ENCODE measurements at places on chromosomes 5 and 9. TPM values are rescaled to one million over a fixed set of nuclear protein-coding genes. Genes with fewer than 3 reads are reported as not detected.

TAF11L10 gene
- polyA plus RNA-seq: not detected

DNA sequence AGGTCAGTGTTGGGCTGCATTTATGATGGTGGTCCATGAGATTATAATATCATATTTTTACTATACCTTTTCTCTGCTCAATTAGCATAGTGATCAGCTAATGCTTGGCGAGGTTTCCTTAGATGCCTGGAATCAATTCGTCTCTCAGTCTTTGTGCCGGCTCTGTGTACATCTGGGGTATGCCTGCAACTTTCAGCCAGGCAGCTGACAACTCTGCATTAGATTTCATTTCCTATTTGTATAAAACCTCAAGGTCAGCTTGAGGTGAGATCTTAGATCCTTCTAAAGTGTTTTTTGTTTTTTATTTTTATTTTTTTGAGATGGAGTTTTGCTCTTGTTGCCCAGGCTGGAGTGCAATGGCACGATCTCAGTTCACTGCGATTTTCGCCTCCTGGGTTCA lies 86.8 kb downstream of the MELK start:
- no peaks in the 10 kb centered on the region for H3K27me3 ChIP-seq
- no peak overlapping the region for H3K4me3 ChIP-seq
- DNase-seq: no peak

DNA sequence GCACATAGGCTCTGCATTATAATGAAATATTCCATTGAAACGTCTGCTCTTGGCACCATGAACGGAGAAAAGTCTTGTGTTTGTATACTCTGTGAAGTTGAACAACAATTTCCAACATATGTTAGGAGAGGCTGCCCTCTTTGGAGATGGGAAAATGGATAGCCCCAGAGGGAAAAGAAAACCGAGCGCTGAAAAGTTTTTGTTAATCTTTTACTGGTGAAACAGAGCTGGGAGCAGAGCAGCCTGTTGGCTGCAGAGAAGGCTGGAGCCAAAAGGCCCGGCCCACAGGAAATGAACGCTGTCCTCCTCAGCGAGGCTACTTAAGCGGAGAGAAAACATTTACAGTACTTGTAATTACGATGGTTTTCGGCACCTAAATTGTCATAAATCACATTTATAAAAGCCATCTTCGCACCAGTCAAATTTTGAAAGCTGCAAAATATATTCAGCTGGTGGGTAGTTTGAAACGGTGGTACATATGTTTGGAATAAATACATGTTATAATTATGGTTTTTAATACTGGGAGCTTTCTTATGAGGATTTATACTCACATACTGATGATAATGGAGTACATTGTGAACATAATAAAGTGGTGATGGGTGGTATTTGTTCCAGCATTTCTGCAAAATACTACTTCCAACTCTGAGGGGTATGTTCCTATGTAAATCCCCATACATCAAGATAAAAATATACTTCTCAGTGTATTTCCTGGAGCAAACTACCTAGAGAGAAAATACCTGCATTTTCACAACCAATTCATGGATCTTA lies 129.6 kb upstream of the CNTLN start:
- peak; percentile 61 for DNase-seq
- H3K4me3 ChIP-seq: no peak overlapping the region
- peak overlapping the region; percentile 60 for H3K27ac ChIP-seq
- peaks cover 5% of the 10 kb centered on the region for H3K4me1 ChIP-seq
- no peaks in the 10 kb centered on the region for H3K36me3 ChIP-seq

DNA sequence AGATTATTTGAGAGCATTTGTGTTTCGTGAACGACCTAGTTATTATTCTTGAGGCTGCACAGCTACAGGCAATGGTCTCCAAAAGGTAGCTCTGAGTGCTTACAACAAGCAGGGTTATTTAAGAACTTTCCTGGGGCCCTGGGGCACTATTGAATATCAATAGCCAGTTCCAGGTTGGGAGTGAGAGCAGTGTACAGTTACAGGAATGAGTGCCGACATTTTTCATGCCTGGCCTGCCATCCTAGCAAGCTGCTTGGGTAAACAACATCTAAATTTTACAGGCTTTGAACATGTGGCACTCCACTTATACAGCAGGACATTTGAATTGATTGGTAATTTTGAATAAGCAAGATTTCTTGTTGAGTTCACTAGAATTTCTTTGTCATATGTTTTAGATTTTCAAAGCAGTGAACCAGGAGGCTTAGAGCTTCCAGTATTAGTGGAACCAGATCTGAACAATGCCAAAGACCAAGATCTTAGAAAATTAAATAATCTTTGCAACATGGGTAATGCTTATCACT lies 171.9 kb upstream of the GDNF start:
- H3K27me3 ChIP-seq: no peaks in the 10 kb centered on the region
- H3K4me1 ChIP-seq: no peaks in the 10 kb centered on the region
- DNase-seq: no peak
- no peak overlapping the region for H3K4me3 ChIP-seq
- no peak overlapping the region for H3K27ac ChIP-seq

CCL27 gene
- 1.4 TPM for polyA plus RNA-seq

SHISAL2B gene
- not detected for polyA plus RNA-seq

IRX2 gene
- 2.8 TPM for polyA plus RNA-seq

- no peak overlapping the region for H3K4me3 ChIP-seq
- H3K27me3 ChIP-seq: no peaks in the 10 kb centered on the region
- H3K36me3 ChIP-seq: no peaks in the 10 kb centered on the region
- peaks cover 63% of the 10 kb centered on the region for H3K4me1 ChIP-seq
- DNase-seq: peak; percentile 43
- H3K27ac ChIP-seq: no peak overlapping the region
These were observed 74.5 kb downstream of the ADAMTS2 start for GRCh38 chr5:179270581-179271427.

All from testis (tissue), 5 donors.